Smooth muscle cell of the pulmonary artery (primary cell): ENCODE measurements at places on chromosomes 12 and 14. TPM values are rescaled to one million over a fixed set of nuclear protein-coding genes. Genes with fewer than 3 reads are reported as not detected.

The OR10P1 gene
- not detected in 2 replicates for total RNA-seq

The FBXO33 gene
- 16.6 and 20.3 TPM in 2 replicates for total RNA-seq

The ETFRF1 gene
- 11.6 and 16.5 TPM in 2 replicates for total RNA-seq

The RNU4-1 gene
- under 0.01 TPM in 1 of 2 replicates, not detected in the other for total RNA-seq

The APOF gene
- total RNA-seq = not detected in 2 replicates

The FAM90A1 gene
- 0.13 TPM in 1 of 2 replicates, not detected in the other for total RNA-seq

The CLEC4D gene
- not detected in 2 replicates for total RNA-seq

The ABCC9 gene
- 22.9 and 46.0 TPM in 2 replicates for total RNA-seq

The KRT83 gene
- not detected in 2 replicates for total RNA-seq

The MAP4K5 gene
- 51.0 and 71.9 TPM in 2 replicates for total RNA-seq

The NIN gene
- total RNA-seq = 25.9 and 28.0 TPM in 2 replicates

The ACOT6 gene
- not detected in 2 replicates for total RNA-seq

The IRF2BPL gene
- 38.1 and 40.6 TPM in 2 replicates for total RNA-seq

The SPX gene
- total RNA-seq = 1.2 and 2.0 TPM in 2 replicates

The PLBD1 gene
- 0.86 and 1.7 TPM in 2 replicates for total RNA-seq

The LARP4 gene
- total RNA-seq = 40.0 and 49.1 TPM in 2 replicates

The SMIM41 gene
- total RNA-seq = 0.07 and 0.10 TPM in 2 replicates

The LRRK2 gene
- total RNA-seq = 5.1 and 12.3 TPM in 2 replicates

The FBXW8 gene
- total RNA-seq = 20.2 and 27.6 TPM in 2 replicates

The MYBPC1 gene
- under 0.01 TPM in 1 of 2 replicates, not detected in the other for total RNA-seq

The RFLNA gene
- 5.7 and 14.8 TPM in 2 replicates for total RNA-seq

The ACIN1 gene
- total RNA-seq = 67.6 and 71.1 TPM in 2 replicates

The FOXA1 gene
- not detected in 2 replicates for total RNA-seq

The GLIPR1L2 gene
- 0.46 and 1.7 TPM in 2 replicates for total RNA-seq

The CSRNP2 gene
- 21.8 and 25.6 TPM in 2 replicates for total RNA-seq

The TAPBPL gene
- total RNA-seq = 7.6 and 14.7 TPM in 2 replicates

The IL31 gene
- not detected in 2 replicates for total RNA-seq

The OTX2 gene
- not detected in 2 replicates for total RNA-seq

The RTRAF gene
- total RNA-seq = 173 and 215 TPM in 2 replicates

The MYO1H gene
- not detected in 2 replicates for total RNA-seq

The LALBA gene
- total RNA-seq = not detected in 2 replicates

The RDH11 gene
- 100 and 113 TPM in 2 replicates for total RNA-seq

The TMPRSS12 gene
- not detected in 2 replicates for total RNA-seq

The FITM1 gene
- total RNA-seq = 0.20 TPM in 2 replicates

The TMEM260 gene
- total RNA-seq = 14.0 and 17.8 TPM in 2 replicates

The GARIN6 gene
- total RNA-seq = not detected in 2 replicates

The DEPDC4 gene
- 0.46 and 1.1 TPM in 2 replicates for total RNA-seq

The ASIC1 gene
- total RNA-seq = 3.5 and 3.6 TPM in 2 replicates

The TMEM117 gene
- total RNA-seq = 9.8 and 10.2 TPM in 2 replicates

The OSGEP gene
- total RNA-seq = 20.0 and 20.4 TPM in 2 replicates

The CRACR2A gene
- 0.69 and 4.3 TPM in 2 replicates for total RNA-seq

The LRP1-AS gene
- 0.20 TPM in 1 of 2 replicates, not detected in the other for total RNA-seq

The PAX9 gene
- 0.10 and 0.52 TPM in 2 replicates for total RNA-seq

The FIGNL2 gene
- under 0.01 and 0.03 TPM in 2 replicates for total RNA-seq

The EFCAB11 gene
- 3.4 and 4.7 TPM in 2 replicates for total RNA-seq

The IFNG-AS1 gene
- 0.07 TPM in 1 of 2 replicates, not detected in the other for total RNA-seq

The NANOG gene
- not detected in 2 replicates for total RNA-seq

The CHURC1 gene
- total RNA-seq = 39.0 and 54.7 TPM in 2 replicates

The FOXM1 gene
- 3.5 and 4.5 TPM in 2 replicates for total RNA-seq

The CCDC198 gene
- not detected in 2 replicates for total RNA-seq
